Heart left ventricle (tissue), 16 donors: ENCODE measurements at places on chromosomes 12 and 14. TPM values are rescaled to one million over a fixed set of nuclear protein-coding genes. Genes with fewer than 3 reads are reported as not detected.

GRCh38 chr12:124422142-124422569 lies 127.3 kb downstream of the RFLNA start:
- no peak for DNase-seq

GRCh38 chr12:54624315-54625279 lies 10.1 kb downstream of the LACRT start:
- no peak for DNase-seq

- DNase-seq = no peak
Measured at GRCh38 chr12:53564278-53564677, 57.0 kb upstream of the NPFF start.

GRCh38 chr12:8605057-8605456 lies 7.6 kb downstream of the AICDA start:
- DNase-seq = no peak

- DNase-seq = no peak
Measured at GRCh38 chr12:23049180-23049579, 424.2 kb downstream of the ETNK1 start.

DNA sequence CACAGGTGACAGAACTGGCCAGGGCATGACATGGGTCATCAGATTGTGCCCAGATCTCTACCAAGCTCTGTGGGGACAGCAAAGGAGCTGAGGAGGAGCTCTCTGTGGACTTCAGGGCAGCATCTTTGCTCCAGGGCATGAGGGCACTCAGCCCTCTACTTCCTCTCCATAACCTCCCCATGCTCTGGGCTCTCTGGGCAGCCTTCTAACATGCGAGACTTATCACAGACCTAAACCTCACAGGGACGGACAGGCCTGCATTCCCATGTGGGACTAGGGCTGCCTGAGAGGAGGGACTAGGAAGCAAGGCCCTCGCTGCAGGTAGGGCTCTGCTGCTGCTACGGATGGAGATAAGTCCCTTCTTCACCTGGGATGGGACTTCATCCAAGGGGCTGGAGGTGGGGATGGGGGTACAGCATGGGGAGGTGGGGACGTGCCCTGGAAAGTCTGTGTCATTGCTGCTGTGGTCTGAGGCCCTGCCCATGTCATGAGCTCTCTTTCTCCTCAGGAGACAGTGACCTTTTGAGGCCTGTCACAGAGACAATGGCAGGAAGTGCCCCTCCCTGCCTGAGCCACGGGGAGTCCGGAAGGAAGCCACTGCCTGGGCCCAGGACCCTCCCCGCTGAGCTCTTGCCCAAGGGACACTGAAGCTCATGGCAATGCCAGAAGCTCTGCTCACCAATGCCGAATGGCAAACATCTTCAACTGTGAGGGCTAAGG lies 44.1 kb downstream of the PITPNM2 start:
- DNase-seq = peak; percentile 55

GRCh38 chr12:122458105-122459035 lies 35.9 kb upstream of the CLIP1 start:
- no peak for DNase-seq

DNA sequence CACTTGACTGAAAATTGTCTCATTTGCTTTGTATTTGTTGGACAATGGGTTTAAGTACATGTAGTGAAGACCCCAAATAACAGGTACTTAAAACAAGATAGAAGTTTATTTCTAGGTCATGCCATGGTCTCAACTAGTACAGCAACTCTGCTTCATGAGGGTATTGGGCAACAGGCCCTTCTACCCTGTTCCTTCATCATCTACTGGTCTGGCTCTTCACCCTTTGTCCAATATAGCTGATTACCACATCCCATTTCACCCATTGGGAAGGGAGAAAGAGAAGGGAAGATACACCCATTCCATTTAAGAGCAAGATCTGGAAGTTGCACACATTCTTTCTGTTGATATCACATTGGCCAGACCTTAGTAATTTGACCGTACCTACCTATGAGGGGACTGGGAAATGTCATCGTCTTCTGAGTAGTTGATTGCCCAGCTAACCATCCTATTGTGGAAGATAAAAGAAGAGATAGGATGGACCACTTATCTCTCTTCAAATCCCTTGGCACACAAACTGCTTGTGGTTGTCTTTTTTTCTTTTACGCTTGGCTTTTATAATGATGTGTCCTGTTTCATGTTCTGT lies 104.6 kb downstream of the DIP2B start:
- no peak for DNase-seq

GRCh38 chr12:14773685-14774073 lies 29.6 kb downstream of the WBP11 start:
- no peak for DNase-seq

Gene SLCO1B1
- not detected for total RNA-seq

Gene ACOT6
- total RNA-seq = not detected

Gene RPGRIP1
- total RNA-seq = 0.48 TPM

Gene POTEM
- not detected for total RNA-seq

Gene SYT1
- not detected for total RNA-seq

Gene WNT1
- total RNA-seq = not detected

Gene SDR9C7
- total RNA-seq = not detected
